ENCODE measurements at places on chromosomes 2 and 18.

DNA sequence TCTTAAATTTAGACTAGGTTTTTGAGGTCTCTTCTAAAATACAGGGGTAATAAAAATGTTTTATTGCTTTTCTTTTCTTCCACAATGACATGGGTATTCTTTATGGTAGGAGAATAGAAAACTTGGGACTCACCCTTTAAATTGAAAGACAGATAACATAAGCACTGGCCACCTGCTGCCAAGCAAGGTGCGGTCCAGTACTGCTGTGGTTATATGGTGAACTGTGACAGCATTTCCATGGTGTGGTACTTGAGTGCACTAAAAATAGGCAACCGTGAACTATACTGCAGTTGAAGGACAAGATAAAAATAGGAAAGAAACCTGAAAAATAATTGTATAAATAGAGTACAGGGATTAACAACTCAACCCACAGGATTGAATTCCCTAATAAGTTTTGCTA, 54.4 kb upstream of the GRB14 start:
- no peak for DNase-seq

- DNase-seq, result no peak
Observed at GRCh38 chr2:25524507-25524906, 148.9 kb downstream of the DTNB start.

DNA sequence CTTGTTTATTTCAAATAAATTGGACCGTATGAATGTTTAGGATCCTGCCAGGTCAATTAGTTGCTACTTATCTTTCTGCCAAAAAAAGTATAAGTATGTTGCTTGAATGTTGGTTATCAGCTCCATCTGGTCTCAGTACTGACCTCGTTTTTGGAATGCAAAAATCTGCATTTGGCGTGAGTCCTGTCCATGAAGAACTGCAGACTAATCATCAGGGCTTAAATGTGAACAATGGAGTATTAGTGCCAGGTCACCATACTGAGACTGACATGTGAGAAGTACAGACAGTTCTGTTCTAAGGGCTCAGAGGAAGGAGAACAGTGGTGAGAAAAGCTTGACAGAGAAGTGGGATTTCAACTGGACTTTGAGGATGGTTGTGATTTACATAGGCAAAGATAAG, 393.1 kb upstream of the SLC14A2 start:
- DNase-seq, result no peak

GRCh38 chr2:241895712-241896641, 26.4 kb downstream of the RTP5 start:
- DNase-seq, result no peak

DNA sequence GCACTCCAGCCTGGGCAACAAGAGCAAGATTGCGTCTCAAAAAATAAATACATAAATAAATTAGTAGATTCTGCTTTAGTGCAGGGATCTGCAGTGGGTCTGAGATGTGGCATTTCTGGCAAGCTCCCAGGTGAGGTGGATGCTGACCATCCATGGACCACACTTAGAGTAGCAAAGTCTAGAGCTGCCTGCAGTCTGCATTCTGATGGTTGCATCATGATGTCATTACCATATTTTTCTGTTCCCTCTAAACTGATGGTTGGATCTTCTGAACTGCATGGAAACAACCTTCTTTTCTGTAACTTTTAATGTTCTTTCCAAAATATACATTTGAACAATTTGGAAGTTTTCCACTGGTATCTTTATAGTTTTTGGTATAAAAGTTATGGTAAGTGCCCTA, 42.9 kb downstream of the MYL12B start:
- no peak for DNase-seq

- no peak for DNase-seq
Observed at GRCh38 chr2:218218268-218219185, 1.5 kb downstream of the ARPC2 start.

DNA sequence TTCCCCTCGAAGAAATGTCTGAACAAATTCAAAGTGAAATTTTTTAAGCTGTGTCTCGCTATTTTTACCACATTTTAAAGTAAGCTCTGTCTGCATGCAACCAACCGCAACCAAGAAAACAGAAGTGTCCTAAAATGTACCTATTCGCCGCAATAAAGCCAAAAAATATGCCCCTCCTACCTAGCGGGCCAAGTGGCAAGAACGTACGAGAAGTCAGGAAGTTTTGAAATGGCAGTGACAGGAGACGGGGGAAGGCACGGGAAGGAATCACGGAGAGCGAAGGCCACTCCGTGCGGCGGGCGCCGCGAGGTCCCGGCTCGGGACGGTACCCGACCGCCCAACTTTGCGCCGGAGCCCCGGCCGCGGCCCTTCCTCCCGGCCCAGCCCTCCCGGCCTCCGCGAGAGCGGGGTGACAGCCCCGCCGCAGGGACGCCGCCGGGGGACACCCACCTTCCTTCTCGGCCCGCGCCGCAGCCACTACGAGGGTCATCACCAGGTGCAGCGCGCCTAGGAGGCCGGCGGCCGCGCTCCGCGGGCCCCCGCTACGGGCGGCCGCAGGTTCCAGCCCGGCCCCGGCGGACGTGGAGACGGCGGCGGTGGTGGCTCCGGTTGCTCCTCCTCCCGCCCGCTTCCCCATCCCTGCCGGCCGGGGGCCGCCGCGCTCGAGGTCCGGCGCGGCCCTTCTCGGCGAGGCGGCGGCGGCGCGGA, 568 bp downstream of the TMEM131 start:
- DNase-seq, result peak; percentile 8

DNA sequence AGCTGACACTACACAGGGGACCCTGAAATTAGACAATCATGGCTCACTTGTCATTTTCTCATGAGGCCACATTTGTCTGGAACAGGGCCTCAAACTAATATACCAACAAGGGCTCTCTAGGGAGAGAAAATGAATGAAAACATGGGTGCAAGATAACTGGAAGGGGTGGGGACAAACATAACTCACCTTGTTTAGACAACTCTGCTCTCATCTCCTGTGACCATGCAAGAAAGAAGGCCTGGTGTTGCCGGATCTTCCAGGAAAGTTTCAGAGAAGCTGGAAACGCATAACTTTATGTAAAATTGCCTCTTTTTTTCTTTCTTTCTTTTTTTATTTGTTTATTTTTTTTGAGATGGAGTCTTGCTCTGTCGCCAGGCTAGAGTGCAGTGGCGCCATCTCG, 80.4 kb upstream of the SPRED2 start:
- DNase-seq, result no peak

DNA sequence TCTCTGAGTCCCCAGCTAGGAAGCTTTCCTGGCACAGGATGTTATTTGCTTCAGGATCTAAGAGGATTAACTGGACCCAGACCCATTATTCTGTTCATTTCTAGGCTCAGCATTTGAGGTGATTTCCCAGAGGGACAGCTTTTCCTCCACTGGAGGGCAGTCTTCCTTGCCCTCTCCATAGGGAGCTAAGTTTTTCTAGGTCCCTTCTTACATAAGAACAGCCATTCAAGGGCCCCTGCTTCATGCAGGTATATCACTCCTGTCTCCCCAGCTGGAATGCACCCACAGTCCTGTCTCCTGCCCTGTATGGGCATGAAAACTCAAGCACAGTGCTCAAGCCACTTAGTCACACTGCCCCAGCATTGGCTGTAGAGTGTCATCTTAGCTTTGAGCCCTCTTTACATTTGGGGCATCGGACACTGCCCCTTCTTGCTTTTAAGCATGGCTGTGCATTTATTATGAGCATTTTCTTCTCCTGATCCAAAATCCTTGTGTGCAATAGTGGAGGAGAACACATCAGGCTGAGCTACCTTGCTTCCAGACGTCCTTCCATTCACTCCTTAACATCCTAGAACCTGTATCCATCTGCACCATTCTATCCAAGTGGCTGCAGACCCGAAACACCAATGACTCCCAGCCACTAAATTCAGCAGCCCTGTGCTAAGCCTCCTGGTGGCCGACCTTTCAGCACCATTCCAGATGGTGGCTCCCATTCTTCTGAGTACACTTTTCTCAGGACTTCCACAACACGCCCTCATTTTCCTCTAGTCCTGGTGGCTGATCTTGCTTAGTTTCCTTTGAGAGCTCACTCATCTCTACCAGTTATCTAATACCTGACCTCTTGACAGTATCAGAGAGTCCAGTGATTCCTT, 80.0 kb downstream of the COPS8 start:
- no peak for DNase-seq

- DNase-seq, result no peak
Observed at GRCh38 chr18:6764382-6764781, 34.9 kb downstream of the ARHGAP28 start.

- DNase-seq, result no peak
Observed at GRCh38 chr2:38734299-38735058, 16.7 kb downstream of the SRSF7 start.

DNA sequence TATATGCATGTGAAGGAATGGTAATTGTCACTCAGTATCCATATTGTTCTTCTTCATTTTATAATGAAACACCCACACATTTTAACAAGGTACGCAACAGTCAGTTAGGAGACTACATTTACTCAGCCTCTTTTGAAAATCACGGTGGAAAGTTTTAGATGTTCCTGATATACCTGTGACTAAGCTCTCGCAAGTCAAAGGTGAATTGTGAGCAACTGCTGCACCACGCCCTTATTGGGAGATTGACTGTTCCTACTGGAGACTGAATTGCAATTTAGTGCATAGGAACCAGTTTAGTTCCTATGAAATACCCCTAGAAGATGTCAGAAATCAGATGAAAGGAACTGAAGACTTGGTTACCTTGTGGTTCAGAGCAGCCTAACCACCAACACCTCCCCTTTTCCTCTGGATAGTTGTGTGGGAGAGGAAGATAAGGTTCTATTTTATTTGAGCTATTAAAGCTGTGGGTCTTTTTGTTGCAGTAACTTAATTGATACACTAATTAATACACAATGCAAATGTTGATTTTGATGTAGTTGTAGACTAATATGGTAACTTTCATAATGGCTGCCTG, 1280.5 kb upstream of the CDH2 start:
- DNase-seq, result no peak

GRCh38 chr2:220198896-220199295, 571.5 kb downstream of the SLC4A3 start:
- DNase-seq, result no peak

DNA sequence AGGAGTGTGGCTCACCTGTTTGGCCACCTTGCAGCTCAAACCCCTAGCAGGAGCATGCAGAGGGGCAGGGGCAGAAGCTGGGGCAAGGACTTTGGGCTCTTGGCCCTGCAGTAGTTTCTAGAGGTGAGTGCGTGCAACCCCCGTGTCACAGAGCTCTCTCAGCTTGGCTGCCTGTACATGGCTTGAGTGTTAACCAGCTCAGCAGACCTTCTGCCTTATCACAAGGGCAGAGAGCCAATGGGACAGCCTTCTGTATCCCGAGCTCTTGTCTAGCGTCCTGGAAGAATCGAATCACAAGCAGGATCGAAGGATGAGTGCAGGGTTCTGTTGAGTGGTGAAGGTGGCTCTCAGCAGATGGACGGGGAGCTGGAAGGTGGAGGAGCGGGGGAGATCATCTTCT, 120.3 kb upstream of the TMEM18 start:
- no peak for DNase-seq

DNA sequence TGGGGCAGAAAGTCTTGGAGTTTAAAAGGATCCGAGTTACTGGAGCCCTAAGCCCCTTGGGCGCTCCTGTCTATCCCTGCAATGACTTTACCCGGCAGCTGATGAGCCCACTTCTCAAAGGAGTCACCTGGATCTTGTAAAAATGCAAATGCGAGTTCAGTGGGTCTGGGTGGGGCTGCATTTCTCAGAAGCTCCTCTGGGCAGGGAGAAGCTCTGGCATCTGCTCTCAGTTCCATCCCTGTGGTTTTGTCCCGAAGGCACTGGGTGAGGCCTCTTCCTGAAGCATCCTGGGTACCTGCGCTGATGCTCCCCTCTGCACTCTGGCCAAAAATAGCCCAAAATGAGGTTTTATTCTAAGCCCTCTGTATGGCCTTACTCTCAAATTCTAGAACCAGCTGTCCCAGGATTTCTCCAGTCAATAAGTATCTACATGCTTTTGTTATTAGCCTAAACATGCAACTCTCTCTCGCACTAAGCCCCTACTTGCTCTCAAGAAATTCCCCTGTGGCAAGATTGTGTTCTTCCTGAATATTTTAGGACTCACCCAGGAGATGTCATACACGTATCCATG, 167.8 kb upstream of the APCDD1 start:
- DNase-seq, result no peak

GRCh38 chr2:42877511-42877910, 85.1 kb upstream of the HAAO start:
- DNase-seq, result no peak

- no peak for DNase-seq
Observed at GRCh38 chr18:50917021-50917420, 38.1 kb downstream of the ME2 start.

GRCh38 chr2:229728370-229728769, 14.0 kb upstream of the DNER start:
- no peak for DNase-seq

DNA sequence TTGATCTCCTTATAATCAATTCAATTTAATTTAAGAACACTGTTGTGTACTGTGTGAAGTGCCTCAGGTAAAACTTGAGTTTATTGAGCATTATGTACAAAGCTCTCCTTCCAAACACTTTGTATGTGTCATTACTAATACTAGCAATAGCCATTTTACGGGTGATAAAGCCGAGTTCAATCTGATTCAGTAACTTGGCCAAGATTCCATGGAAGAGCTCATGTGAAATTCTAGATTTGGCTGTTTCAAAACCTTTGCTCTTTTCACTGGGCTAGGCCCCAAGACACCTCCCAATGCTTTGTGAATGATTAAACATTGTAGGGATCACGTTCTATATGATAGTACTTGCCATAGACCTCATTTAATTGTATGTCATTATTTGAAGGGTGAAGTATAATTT, 8.9 kb upstream of the NFE2L2 start:
- DNase-seq, result no peak

- DNase-seq, result no peak
Observed at GRCh38 chr18:62757399-62758010, 42.2 kb downstream of the PHLPP1 start.

- no peak for DNase-seq
Observed at GRCh38 chr18:35592298-35592697, 10.8 kb downstream of the GALNT1 start.

DNA sequence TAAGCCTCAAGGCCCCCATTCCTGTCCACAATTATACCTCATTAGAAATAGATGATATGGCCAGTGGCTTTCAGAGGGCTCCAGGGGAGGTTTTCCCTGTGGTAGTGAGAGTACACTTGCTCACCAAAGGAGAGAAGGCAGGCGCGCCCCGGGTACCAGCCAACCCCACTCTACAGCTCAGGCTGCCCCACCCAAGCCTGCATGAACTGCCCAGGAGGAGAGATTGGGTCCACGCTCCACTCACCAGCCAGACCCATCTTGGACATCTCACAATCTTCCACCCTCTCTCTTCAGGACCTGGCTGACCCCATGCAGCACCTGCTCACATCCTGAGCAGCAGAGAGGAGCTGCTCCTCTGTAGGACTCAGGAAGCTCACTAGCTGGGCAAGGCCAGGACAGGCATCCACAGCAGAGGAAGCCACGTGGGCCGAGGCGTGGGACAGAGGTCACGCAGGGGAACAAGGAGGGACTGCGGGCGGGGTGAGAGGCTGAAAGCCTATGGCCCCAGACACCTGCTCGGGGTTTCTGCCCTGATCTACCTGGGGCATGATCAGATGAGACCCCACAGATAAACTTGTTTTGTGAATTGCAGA, 53.9 kb upstream of the GLI2 start:
- no peak for DNase-seq
